Kasumi-1 (cell line): ENCODE measurements at places on chromosomes 11 and 22.

DNA sequence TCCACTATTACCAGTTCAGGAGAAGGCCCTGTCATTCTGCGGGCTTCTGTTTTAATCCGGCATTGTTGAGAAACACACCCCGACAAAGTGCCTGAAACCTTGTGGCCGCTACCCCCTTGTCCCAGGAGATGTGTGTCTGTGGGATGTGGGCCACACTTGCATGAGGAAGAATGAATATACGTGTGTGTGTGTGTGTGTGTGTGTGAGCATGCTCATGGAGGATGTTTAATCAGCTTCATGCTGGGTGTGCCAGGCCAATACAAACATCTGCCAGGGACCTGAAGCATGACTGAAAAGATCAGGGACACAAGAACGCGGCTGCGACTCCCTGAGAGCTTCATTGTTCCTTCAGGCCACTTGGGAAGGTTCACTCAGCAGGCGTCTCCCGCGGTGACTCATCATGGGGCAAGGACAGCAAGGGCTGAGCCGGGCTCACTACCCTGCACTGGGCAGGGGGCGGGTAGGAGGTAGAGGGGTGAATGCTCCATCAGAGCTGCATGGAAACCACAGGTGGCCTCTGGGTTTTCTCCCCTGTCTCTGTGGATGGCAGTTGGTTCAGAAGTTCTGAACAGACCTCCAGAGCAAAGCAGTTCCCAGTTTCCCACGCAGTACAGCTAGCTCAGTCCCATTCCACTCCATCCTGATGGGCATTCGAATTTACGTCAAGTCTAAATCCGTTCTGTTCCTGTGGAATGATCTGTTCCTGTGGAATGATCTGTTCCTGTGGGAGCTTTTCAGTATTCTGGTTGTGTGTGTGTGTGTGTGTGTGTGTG, 7.0 kb upstream of the MALAT1 start:
- DNase-seq: no peak

- no peak for DNase-seq
These were observed 3.2 kb downstream of the SLC22A8 start for GRCh38 chr11:63012430-63012829.

GRCh38 chr11:22407267-22407666, 69.1 kb downstream of the SLC17A6 start:
- no peak for DNase-seq

DNA sequence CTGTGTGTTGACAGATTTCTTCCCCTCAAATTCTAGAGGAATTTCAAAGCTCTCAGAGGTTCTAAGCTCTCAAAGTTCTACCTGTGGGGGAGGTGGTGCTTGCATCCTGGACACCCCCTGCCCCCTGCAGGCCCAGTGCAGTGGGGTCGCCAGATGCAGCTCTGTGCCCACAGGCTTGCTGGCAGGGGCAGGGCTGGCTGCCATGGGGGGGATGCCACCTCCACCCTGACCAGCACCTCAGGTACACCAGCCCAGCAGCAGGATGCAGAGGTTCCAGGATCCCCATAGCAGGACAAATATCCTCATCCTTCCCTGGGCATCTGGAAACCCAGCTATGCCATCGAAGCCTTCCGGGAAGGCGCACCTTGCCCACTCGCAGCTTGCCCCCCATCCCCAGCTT, 91.1 kb downstream of the BRD1 start:
- no peak for DNase-seq

- DNase-seq: no peak
These were observed 359.2 kb downstream of the BUD13 start for GRCh38 chr11:116413301-116414242.
